ENCODE measurements at places on chromosomes 3 and 15.

DNA sequence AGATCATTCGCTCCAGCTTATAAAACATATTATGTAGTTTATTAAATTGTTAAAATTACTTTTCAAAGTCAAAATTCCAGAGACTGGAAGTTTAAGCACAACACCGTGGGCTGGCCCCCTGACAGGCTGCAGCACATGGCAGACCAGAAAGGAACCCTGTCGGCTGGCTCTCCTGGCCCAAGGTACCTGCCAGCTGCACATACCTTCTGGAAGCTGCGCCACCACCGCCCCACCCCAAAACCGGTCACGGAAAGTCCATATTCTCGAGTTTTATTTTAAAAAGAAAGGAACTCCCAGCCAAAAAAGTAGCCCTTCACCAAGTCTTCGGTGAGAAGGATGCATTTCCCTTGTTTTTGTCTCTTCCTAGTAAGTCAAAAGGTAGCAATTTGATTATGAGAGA is 94.6 kb downstream of the FOXP1 start:
- DNase-seq = no peak

- no peak for DNase-seq
Measured at GRCh38 chr3:26118165-26118564, 328.3 kb downstream of the OXSM start.

DNA sequence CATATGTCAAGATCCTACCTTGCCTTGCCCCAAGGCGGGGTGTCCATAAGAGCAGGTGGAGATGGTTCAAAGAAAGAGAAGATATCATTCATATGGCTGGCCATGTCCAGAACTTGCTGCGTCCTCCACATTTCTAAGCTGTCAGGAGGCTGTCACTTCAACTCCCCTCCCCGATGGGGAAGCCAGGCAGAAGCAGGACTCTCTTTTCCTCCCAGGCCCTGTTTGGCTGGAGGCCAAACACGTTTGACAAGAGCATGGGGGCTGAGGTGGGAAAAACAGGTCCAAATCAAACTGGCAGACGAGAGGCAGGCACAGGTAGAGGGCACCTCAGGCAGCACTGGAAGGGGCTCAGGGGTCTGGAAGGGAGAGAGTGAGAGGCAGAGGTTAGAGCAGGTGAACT is 37.7 kb downstream of the MESD start:
- no peak for DNase-seq

DNA sequence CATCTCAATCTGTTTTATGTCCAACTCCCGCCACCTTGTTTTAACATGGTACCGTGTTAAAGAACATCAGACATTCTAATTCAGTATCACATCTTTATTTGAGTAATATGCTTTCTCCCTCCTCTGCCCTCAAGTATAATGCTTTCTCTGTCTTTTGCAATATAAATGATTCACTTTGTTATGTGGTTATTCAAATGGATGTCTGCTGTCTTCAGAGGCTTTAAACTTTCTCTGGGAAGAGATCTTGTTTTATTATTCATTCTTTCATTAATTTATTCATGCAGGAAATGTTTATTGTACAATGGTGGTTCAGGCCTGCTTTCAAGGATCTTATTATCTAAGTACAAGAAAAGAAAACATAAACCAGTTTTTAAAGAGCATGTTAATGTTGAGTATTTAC is 57.1 kb downstream of the RAP2B start:
- DNase-seq = no peak

DNA sequence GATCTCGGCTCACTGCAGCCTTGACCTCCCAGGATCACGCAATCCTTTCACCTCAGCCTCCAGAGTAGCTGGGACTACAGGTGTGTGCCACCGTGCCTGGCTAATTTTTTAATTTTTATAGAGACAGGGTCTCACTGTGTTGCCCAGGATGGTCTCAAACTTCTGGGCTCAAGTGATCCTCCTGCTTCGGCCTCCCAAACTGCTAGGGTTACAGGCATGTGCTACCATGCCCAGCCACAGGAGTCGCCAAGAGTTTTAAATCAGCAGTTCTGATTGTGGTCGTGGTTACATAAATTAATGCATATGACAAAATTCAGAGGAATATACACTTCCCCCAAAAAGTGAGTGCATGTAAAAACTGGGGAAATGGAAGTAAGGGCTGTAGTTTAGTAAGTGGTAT is 32.9 kb downstream of the MEGF11 start:
- DNase-seq = no peak
